ENCODE measurements at places on chromosomes 6 and 20.

DNA sequence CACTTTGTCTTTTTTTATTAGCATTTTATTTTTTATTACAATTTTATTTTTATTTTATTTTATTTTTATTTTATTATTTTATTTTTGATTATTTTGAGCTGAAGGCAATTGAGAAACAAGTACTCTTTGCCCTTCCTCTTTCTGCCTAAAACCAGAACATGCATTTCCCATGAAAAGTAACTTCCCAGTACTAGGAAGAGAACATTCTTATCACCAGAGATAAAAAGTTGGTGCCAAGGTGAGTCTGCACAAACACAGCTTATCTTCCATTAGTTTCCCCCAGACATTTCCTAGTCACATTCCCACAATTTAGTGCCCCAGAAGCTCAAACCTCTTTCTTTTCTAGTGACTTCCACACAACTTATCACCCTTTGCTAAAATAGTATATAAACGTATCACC lies 84.8 kb downstream of the CD24 start:
- no peak for DNase-seq

- no peak for DNase-seq
These were observed 30.4 kb downstream of the SRSF3 start for GRCh38 chr6:36624461-36625157.

GRCh38 chr6:145015739-145016558 lies 719.4 kb downstream of the EPM2A start:
- no peak for DNase-seq

DNA sequence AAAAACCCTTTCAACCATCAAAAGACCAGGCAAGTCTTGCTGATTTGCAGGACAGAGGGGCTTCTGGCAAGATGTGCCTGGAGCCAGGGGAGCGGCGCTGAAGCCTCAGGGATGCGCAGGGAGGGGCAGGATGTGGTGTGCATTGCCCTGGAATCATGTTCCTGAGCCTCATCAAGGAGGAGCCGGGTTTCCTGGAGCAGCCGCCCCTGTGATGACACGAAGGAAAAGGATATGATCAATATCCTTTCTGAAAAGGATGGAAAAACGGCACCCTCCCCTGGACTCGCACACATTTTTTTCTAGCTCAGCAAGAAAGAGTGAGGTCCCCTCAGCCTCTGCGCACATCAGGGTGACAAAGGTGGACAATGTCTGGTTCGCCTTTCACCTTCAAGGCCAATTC lies 173.1 kb upstream of the SSTR4 start:
- DNase-seq = no peak

GRCh38 chr20:62705627-62706026 lies 3.0 kb upstream of the NTSR1 start:
- no peak for DNase-seq

GRCh38 chr6:46648869-46649492 lies 3.6 kb downstream of the CYP39A1 start:
- DNase-seq = no peak

GRCh38 chr6:68777956-68778355 lies 142.9 kb downstream of the ADGRB3 start:
- DNase-seq = peak; percentile 69

- no peak for DNase-seq
These were observed 4.3 kb downstream of the ATP5F1E start for GRCh38 chr20:59027741-59028320.

- no peak for DNase-seq
These were observed 516.3 kb upstream of the CHD6 start for GRCh38 chr20:42134265-42135098.

DNA sequence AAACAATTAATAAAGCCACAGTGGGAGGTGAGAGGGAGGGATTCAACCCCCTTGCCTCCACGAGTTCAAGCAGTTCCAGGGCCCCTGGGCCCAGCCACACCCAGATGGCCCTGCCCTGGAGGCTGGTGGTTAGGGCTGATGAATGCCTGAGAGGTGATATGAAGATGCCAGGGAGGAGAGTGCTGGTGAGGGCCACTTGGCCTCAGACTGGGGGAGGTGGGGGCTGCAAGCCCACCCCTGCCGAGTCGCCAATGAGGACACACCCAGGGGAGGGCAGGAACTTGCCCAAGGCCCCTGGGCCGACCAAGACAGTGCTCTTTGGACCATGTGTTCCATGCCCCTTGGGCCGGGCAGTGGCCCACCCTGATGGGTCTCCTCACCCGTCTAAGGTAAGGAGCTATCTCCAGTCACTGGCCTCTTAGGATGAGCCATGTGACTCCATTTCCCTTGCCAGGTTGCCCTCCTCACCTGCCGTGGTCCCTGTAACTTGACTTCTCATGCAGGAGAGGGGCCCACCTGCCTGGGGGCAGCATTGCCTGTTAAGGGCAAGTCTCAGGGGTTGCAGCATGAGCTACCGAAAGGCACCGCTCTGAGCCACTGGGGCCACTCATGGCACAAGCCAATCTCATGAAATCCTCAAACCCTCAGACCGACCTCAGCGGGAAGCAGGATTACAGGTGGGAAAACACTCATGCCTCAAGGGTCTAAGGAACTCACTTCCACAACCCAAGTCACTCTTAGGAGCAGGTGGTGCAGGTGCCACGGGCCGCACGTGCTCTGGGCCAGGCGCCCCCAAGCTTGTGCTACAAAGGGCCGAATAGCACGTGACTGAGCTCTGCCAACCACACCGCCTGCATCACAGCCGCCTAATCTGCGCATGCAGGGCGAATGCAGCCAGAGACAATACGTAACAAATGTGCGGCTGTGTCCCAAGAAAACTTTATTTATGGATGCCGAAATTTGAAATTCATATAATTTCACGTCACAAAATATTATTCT lies 147.4 kb upstream of the MLN start:
- no peak for DNase-seq

DNA sequence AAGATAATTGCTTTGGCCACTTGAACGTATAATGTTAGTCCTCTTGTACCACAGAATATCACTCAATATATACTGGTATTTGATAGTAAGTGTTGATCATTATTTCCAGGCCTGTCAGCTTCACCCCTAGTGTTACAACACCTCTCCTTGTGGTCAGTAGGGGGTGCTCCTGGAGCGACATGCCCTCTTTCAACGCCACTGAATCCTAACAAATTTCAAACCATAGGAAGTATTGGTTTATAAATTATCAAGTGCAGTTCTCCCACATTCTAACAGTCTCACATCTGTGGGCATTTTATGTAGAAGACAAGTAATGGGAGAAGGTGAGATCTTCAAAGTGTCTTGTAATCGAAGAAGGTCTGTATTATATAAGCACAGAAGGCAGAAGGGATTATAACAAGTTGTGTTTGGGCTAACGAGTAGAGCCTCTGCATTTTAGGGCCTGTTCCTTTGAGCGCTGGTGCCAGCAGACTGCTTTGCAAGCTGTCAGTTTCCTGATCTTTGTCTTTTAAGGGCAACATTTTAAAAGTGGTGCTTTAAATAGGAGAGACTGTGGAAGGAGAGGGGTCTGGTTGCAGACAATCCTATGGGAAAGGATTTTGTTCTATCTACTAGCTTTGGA lies 57.1 kb upstream of the CEP162 start:
- peak; percentile 92 for DNase-seq

- no peak for DNase-seq
These were observed 125.8 kb upstream of the BCLAF1 start for GRCh38 chr6:136415351-136416007.

DNA sequence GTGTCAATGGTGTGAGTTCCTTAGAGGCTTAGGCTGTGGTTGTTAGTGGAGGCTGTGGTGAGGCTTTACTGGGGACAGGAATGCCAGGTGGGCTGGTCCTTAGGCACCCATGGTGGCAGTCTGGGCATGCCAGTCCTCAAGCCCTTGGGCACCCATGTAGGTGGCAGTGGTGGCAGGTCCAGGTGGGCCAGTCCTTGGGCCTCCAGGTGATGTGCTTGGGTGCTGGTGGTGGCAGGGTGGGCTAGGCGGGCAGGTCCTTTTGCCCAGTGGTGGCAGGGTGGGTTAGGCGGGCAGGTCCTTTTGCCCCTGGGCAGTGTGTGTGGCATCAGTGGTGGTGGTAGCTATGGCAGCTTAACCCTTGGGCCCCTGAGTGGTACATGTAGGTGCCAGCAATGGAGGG lies 133.8 kb downstream of the FLRT3 start:
- DNase-seq = no peak

GRCh38 chr6:41645007-41645618 lies 6.8 kb downstream of the MDFI start:
- no peak for DNase-seq

DNA sequence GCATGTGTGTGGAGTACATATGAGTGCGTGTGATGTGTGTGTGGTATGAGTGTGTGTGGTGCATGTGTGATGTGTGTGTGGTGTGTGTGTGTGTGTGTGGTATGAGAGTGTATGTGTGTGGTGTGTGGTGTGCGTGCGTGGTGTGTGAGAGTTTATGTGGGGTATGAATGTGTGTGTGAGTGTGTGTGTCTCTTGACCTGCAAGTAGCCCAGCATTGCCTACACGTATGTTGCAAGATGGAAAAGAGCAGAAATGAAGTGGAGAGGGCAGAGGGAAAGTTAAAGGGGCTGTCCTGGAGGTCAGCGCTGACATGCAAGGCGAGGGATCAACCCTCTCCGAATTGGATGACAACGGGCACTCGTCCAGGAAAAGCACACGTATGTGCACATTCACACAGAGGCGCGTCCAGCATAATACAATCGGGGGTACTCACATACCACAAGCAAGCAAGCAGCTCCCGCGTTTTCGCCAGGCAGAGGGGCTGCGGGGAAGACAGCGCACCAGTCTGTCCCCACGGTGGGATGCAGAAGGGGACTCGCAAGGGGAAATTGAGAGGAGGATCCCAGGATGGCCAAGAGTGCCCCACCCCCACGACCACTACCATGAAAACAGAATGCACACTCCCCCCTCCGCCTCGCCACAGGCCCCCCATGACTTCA lies 174.5 kb upstream of the AFDN start:
- DNase-seq = no peak

- DNase-seq = peak; percentile 74
These were observed 15.8 kb upstream of the RBPJL start for GRCh38 chr20:45290677-45291355.

- no peak for DNase-seq
These were observed 177.4 kb upstream of the RREB1 start for GRCh38 chr6:6930223-6930880.

DNA sequence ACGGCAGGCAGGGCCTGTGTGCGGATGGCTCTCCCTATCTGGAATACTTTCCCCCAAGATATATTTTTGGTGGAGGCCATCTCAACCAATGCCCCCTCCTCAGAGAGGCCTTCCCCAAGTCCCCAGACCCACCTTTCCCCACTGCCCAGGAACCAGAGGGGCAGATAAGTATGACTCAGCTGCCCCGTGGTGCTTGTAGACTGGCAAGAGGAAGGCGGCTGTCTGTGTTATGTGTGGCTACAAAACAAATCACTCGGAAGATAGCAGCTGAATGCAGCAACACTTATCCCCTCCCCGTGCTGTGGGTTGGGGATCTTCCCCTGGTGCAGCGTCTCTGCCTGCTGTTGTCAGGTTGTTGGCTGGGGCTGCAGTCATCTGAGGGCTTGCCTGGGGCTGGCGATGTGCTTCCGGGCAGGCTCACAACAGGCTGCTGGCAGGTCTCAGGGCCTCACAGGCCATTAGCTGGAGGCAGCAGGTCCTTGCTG lies 7.1 kb downstream of the NPEPL1 start:
- DNase-seq = no peak

DNA sequence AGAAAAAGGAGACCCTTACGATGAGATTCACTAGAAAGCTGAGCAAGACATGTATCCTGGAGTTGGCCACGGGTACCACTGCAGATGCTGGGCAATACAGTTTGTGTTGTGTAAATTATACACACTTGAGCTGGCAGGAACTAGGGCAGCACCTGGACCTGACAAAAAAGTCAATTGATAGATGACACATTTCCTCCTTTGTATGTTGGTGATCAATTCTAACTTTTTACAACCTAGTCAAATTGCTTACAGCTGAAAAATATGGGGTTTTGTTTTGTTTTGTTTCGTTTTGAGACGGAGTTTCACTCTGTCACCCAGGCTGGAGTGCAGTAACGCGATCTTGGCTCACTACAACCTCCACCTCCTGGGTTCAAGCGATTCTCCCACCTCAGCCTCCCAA lies 108.9 kb downstream of the UST start:
- no peak for DNase-seq

DNA sequence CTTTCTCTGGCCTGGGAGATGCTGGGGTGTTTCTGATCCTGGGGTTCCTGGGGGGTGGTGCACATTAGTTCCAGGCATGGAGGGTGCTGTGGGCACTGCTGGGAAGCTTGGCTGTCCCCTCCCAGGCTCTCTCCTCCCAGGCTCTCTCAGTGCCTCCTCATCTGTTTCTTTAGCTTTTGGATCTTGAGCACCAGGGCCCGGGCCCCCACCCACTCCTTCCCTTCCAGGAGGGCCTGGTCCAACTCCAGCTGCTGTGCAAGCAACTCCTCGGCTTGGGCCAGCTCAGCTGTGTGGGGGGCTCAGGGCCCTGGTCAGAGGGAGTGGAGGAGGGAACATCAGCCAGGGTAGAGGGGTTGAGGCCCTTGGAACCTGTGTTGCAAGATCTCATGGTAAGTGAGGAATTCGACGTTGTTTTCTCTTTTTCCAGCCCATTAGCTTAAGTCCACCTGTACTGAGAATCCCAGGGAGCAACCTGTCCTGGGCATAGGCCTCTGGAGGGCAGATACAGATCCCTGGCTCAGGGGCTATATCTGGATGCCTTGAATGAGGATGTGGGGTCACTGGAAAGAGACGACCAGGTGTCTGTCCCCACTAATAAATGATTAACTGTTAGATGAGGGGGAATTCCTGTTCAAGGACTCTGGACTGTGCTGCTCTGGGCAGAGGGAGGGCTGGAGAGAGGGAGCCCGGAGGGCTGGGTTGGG lies 34.5 kb upstream of the HLA-A start:
- DNase-seq = no peak

DNA sequence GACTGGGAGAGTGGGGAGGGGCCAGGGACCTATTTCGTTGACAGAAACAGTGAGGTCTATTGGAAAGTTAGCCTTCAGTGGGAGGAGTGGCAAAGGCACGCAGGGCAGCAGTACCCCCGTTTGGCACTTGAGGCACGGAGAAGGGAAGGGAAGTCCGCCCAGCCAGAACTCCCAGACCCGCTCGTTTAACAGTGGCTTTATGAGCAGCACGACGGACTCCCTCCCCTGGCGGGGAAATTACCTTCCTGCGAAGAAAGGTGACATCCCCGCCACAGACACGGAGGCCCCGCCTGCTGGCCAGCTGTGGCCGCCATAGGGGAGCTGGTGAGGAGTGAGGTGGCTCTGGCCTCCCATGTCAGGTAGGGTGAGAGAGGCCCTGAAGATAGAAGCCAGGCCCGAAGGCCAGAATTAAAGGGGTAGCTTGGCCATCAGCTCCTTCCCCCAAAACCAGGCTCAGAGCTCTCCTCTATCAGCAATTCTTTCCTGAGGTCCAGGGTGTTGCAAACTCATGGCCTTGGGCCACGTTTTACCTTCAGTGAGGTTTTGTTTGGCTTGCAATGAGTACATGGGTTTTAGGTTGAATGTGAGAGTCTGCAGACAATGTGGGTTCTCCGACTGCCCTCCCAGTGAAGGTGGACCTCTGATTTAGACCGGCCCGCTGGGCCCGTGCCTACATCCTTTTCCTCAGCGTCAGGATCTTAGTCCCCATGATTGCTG lies 123.7 kb downstream of the MRPL14 start:
- DNase-seq = no peak

- peak; percentile 54 for DNase-seq
These were observed 2.3 kb downstream of the DSTN start for GRCh38 chr20:17572034-17572638.

- no peak for DNase-seq
These were observed 483.8 kb upstream of the CHD6 start for GRCh38 chr20:42102000-42102399.

Data from NCI-H524 (cell line).